Mucosa of descending colon (tissue), 3 donors: ENCODE measurements at places on chromosomes 2 and 18.
A peak's percentile ranks its signal among the peaks of the same experiment; 100 is the strongest.

DNA sequence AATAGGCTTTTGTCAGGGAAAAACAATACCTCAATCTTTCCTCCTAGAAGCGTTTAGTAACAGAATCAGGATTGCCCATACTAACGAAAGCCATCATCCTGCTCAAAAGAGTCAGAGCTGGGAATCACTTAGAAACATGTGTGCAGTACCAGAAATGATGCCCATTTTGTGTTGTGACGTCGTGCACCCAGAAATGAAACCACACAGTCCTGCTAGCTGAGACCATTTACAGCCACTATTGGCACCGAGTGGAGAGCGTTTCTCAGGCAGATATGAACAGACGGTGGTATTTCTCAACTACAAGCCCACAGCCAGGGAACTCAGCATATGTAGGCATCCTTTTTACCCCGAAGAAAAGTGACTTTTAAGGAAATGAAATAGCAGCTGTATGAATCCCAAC, 284.3 kb upstream of the LRATD1 start:
- DNase-seq, result no peak

DNA sequence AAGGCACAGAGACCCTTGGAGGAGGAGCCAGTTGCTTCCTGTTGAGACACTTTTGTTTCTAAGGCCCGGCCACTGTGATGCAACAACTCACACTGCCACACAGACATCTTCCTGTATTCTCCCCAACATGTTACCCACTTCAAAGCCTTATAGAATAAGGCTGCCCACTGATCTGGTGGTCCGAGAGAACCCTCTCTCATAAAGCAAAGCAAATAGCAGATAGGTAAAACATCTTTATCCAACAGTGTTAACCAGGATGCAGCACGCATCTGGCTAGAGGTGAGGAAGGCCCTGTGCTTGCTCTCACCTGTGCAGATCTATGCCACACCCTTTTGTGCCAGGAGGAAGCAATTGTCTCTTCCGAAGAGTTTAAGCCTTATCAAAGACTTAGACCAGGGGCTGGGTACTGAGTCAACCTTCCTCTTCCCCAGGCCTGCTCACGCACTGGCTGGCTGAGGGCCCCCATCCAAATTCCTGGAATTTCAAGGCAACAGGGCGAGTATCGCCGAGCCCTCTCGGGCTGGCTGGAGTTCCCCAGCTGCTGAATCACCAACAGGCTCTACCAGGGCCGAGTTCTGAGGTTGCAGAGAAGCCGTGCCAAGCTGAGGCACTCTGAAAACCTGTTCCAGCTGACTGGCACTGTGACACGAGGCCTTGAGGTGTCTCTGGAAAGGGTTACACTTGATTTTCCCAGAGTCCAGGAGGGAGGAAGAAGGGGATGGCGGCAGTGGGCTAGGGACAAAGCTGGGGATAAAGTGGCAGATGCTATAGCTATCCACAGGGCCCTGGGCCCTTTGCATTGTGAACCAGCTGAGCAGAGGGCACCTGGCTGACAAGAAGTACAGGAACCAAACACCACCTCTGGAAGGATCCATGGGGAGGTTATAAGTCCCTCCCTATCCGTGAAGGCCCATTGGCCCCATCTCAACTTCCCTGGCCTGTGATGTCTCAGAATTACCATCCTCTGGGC, 29.3 kb downstream of the TGFA start:
- peak; percentile 49 for DNase-seq

- DNase-seq, result no peak
These were observed 63.1 kb downstream of the FAM171B start for GRCh38 chr2:186757009-186757408.

- peak; percentile 50 for DNase-seq
These were observed 32.6 kb upstream of the NPC1 start for GRCh38 chr18:23618862-23619387.

DNA sequence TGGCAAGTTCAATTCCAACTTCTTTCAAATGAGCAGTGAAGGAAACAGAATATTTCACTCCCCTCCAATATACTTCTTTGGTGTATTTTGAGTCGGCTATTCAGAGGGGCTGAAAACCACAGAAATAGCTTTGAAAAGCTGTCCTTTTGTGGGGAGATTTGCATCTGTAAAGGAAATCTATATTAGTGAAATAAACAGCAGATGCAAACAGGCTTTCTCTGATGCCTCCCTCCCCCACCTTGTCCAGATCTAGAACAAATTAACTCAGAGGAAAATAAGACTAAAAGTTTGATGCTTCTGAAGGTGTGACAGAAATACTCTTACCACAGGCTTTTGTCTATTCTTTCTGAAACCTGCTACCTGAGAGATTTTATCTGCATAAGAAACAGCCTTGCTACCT, 808.5 kb downstream of the CPS1 start:
- no peak for DNase-seq

DNA sequence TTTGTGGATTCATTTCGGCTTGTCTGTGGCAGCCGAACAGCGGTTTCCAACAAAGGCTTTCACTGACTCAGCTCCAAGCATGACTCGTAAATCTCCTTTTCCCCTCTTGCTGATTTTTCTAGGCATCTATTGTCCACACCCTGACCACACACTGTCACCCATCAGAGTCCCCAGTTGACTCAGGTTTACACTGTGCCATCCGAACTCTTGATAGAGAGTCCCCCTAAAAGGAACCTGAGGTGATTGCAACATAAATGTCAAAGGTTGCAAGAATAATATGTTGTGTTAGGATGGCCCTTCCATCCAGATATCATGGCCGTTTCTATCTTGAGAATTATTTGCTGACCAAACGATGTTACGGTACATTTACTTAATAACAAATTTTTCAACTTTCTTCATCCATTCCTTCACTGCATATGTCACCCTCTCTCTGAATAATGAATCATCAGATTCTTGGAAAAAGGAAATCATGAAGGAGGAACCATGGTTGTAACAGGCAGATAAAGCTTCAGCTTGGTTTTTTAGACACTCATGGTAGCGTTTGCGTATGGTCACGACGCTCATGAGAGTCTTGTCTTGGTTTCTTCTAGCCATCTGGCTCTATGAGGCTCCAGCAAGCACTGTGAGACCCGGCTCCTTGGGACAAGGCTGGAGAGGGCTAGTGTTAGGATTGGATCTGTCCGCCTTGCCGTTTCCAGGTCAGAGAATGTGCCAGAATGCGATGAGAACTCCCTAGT, 72.1 kb downstream of the NPAS2 start:
- no peak for DNase-seq

DNA sequence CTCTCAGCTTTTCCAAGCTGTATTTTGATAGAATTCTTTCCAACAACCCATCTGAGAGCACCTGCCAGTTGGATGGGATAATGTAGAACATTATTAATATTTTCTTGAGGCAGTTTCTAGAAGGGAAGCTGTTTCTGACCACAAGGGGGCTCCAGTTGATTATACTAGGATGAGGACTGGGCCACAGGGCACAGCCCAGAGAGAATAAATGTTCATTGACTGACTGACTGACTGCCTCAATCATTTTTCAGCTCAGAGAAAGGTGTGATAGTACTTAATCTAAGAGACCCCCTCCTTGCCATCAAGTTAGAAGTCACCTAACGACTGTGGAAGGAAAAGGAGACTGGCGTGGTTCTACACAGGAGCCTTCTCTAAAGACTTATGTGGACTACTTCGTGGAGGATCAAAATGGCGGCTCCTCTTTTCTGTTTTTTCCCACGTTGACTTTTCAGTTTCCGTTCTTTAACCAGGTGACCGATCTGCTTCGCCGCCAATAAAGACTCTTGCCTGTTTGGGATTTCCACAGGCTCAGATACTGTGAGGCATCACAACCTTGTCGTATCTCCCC, 31.9 kb upstream of the CREG2 start:
- peak; percentile 84 for DNase-seq

GRCh38 chr2:38658613-38659012, 7.3 kb upstream of the GALM start:
- DNase-seq, result no peak

DNA sequence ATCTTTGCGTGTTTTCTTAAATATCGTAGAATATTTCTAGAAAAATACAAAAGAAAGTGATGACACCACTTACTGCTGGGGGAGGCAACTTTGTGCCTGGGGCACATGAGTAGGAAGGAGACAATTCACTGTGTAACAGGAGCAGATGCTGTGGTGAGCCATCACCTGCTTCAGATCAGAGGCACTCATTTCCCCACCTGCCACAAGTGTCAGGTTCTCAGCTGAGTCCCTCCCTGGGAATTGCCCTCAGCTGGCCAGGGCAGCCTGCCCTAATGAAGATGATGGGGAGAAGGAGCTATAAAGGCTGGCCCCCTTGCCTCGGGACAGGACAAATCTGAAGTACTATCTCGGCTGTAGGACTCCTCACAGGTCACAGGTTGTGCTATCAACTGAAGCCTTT, 322.8 kb downstream of the STK39 start:
- no peak for DNase-seq

DNA sequence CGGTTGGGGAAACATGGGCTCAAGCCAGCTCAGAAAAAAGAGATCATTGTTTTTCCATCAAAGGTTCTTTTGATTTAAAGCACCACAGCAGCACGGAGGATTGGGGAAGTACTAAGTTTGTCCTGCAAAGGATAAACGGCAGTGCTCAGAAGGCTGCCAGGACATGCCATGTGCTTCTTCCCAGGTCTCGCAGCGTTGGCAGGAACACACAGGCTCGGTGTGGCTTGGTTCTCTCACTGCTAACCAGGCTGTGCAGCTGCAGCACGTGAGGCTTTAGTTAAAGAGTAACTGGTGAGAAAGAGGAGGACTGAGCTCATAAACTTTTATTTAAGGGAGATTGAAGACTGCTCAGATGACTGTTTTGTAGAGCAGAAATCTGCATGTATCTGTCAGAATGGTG, 264.3 kb downstream of the TSN start:
- DNase-seq, result peak; percentile 73

- peak; percentile 61 for DNase-seq
These were observed 767 bp downstream of the RHOB start for GRCh38 chr2:20447437-20448245.

DNA sequence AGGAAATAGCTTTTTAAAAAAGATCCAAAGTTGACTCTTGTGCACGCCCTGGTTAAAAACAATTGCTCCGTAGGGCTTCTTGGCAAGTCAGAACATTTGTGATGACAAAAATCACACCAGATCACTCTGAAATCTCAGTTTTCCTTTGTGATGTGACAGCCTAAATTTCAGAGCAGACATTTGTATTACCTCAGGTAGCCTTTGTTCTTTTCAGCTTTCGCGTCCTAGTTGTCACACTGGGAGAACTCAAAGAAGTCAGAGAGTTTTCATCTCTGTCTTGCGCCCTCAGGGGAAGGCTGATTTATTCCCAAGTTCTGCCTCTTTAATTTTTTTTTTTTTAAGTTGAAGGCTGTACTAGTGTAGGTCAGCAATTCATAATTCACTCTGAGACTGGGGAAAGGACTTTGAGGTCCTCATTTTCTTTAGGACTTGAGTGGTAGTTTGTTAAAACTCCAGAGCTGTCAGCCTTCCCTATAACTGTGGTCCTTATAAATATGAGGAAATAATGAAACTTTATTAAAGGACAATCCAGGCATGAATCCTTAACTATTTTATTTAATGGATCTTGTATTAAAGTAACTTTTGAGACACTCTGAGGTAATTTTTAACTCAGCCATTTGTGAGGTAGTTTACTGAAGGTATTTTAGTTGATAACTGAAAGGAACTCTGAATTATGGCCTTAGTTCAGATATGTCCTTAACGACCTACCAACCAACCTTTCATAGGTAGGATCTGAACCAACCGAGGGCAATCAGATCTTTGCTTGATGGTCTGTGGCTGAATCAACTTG, 525.1 kb upstream of the FAM98A start:
- no peak for DNase-seq

DNA sequence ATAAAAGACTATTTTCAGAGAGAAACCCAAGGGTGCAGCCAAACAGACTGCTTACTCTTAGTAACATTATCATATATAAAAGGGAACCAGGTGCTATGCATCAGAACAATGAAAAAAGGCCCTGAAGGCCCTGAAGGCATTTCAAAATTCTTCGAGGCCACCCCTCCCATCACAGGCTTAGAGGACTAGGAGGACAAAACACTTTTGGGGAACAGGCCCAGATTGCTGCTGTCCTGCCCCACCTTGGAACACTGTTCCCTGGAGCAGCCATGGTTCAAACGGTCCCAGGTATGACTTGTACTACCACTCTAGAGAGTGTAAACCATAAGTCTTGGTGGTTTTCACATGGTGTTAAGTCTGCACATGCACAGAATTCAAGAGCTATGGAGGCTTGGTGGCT, 2183.1 kb upstream of the CELF4 start:
- DNase-seq, result no peak

GRCh38 chr2:52404866-52405265, 1362.7 kb upstream of the CHAC2 start:
- DNase-seq, result no peak

- peak; percentile 38 for DNase-seq
These were observed 14.8 kb upstream of the CWC22 start for GRCh38 chr2:180021850-180022249.

GRCh38 chr2:21643180-21643579, 519.4 kb downstream of the TDRD15 start:
- DNase-seq, result no peak

GRCh38 chr2:176744146-176744545, 468.4 kb upstream of the HNRNPA3 start:
- no peak for DNase-seq

DNA sequence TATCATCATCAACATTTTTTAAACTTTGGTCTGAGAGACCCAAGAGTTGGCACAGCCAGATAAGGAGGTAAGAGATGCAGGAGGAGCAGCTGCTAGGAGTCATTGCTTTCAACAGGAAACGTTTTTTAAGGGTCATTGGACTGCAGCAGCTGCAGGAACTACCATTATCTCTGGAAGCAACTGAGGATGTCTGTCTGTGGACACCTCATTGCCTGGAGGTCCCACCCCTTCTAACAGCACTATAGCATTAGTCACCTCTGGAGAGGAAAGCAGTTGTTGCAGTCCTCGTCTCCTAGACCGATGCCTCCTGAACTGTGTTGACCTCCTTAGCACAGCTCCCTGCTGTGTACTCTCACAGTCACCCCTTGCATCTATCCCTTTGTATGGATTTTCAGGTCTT, 21.5 kb upstream of the FSHR start:
- no peak for DNase-seq

GRCh38 chr18:53948991-53949390, 275.5 kb downstream of the MBD2 start:
- DNase-seq, result no peak

DNA sequence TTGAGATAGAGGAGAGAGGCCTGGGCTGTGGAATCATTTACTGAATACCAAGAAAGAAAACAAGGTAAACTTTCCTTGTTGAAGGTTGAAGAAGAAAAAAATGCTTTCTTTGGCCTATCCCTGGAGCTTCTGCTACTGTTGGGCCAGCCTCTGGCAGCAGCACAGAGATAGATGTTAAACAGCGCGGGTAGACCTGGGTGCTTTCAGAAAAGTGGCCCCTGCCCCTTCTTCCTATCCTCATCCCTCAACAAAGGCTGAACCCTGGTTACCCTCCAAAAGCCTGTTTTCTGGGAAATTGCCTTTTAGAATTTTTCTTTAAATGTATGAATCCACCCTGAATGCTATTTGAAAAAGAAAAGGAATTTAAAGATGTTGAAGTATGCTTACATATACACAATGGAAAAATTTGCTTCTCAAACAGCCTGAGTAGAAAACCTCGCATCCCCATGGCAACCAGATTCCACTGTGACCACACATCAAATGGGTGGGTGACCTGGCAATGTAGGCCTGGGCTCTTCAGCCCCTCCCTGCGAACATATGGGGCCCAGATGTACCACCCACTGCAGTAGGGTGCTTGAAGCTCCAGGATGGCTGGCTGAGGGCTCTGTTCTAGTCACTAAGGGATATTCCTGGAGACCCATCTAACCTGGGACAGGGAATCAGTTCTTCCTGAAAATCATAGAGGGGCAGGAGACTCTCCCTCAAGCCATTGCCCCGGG, 23.4 kb upstream of the CHRNA1 start:
- no peak for DNase-seq
